ENCODE measurements at places on chromosomes 7 and 10.

- no peak for DNase-seq
Observed at GRCh38 chr7:135088566-135088965, 59.3 kb upstream of the TMEM140 start.

GRCh38 chr7:128755819-128756476 lies 16.8 kb downstream of the CALU start:
- no peak for DNase-seq

GRCh38 chr10:22491931-22492615 lies 146.8 kb downstream of the SPAG6 start:
- peak; percentile 4 for DNase-seq

GRCh38 chr10:31129880-31130405 lies 98.3 kb upstream of the ZNF438 start:
- DNase-seq = no peak

DNA sequence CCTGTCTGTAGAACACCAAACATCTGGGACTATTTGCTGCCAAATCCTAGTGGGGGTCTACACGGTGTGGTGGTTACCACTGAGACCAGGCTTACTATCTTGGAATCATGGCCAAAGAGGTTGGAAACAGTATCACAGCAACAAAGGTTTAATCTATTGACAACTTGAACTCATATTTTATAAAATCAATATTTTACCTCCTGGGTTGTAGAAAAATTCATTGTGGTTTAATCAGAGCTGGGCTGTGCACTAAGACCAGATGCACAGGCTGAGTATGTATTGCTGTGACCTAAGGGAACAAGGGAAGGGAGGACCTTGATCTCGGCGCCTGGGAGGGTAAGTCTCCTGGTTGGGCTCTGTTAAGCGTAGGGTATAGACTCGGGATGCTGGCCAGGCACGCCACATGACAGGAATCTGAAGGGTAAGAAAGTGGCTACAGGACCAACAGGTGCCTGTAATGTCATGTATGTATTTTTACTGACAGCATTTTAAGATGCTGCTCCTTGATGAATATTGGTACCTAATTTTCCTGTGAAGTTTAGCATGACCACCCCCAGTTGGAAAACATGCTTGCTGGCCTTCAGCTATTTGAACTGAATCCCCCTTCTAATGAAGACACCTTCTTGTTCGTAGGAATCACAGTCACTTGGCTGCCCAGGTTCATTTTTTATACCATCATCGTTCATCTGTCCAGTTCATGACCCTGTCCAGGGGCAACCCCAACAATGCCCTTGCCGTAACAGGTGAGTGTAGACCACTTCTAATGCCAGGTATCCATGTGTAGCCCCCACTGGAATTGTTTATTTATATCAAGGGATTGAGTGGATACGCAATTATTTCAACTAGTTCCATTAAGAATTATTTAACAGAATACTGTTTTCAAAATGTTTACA lies 79.5 kb downstream of the EZH2 start:
- DNase-seq = no peak

- DNase-seq = no peak
Observed at GRCh38 chr10:71688256-71688655, 31.3 kb downstream of the C10orf105 start.

DNA sequence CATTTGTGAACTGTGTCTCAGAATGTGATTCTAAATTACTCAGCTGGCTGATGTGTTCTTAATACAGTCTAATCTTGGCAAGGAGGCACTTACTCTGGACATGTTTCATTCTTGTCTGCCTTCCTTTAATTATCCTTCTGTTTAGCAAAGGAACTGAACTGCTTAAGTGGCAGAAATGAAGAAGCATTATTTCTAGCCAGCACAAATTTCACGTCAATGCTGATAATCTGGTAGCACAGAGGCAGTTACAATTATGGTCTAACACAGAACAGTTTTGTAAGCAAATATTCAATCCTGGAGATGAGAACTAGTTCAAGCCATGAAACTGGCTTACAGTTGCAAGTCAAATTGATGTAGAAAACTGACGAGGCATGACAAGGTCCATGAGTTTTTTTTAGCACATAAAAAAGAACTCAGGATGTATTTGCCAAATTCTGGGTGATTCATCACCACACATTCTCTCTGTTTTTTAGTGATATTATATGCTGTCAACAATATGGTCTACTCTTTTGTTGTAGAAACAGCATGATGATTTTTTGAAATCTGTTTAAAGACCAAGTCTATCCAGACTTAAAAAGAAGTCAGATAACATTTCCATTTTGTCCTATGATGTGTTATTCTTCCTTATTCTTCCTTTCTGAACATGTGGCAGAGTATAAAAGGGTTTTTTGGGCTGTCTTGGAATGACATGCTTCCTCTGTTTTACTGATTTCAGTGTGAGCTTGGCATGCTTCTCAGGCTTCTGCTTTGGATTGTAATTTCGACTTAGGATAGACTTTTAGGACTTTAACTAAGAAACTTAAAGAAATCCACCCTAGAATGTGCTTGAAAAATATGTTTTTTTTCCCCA lies 154.8 kb downstream of the DNAJB9 start:
- DNase-seq = no peak

DNA sequence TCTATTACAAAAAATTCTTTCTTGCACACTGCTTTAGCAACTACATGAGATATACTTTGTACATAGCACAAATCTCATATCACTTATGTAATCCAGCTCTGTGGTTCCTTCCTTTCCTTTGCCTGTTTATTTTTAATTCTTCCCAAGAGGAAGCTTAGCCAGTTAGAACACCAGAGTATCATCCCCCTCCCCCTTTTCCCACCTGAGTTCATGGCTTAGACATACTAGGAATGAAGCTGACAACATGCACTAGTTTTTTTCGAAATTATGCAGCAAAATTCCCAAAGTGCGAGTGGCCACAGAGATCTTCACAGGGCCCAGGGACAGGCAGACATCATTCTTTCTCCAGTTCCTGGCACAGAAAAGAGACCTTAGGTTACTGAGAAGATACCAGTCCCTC lies 17.8 kb downstream of the CAV1 start:
- no peak for DNase-seq

DNA sequence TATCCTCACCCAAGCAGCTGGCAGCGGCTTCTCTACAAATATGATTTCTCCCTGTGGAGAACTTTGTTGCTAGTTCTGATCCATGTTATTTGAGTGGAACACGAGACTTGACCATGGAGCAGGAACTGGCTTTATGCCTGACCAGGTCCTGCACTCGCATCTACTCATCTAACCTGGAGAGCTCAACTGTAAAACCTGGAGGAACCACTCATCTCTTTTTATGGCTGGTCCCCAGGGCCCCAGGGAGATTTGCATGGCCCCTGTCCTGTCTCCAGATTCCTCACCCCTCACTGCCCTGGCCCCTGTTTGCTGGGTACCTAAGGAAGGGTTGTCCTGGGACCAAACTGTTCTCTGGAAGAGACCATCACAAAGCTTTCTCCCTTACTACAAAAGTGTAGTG lies 16.0 kb downstream of the TCAF1 start:
- DNase-seq = no peak

DNA sequence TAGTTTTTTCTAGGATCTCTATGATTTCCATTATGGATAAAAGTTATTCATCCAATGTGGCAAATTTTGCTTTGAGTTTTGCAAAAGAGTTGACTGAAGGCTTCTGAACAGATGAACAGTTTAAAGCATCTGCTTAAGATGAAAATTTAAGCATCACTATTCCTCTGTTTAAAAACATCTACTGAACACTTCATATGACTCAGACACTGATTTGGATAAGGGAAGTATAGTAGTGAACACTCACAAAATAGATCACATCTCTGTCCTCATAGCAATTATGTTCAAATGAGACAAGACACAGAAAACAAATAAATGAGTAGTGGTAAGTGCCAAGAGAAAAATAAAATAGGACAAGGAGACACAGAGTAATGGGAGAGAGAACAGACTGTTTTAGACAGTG lies 157.3 kb downstream of the MBL2 start:
- no peak for DNase-seq

GRCh38 chr7:4690953-4691856 lies 9.1 kb downstream of the FOXK1 start:
- no peak for DNase-seq

- DNase-seq = no peak
Observed at GRCh38 chr10:77507291-77507880, 130.2 kb downstream of the KCNMA1 start.

- DNase-seq = no peak
Observed at GRCh38 chr7:130294314-130294713, 1.4 kb downstream of the CPA4 start.

DNA sequence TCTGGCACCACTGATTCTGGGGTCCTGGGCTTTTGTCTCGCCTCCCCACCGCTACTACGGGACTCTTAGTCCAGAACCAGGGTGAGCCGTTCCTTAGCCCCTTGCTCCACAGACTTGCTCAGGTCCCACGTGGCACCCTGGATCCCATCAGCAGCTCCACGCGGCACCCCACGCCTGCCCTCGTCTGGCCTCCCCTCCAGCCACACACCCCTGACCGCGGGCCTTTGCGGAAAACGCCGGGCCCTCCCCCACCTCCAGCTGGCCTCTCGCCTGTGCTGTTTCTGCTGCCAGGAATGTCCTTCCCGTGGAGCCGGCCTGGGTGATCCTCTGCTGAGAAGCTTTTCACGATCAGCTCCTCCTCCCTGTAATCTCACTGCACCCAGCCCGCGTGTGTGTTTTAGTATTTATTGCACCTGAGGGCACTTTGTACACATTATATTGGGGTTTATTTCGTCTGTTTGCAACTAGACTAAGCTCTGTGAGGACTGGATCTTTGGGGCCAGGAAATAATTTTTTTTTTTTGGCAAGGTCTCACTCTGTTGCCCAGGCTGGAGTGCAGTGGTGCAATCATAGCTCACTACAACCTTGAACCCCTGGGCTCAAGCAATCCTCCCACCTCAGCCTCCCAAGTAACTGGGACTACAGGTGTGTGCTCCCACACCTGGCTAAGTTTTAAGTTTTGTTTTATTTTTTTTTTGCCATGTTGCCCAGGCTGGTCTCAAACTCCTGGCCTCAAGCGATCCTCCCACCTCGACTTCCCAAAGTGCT lies 10.5 kb upstream of the TTYH3 start:
- DNase-seq = no peak

DNA sequence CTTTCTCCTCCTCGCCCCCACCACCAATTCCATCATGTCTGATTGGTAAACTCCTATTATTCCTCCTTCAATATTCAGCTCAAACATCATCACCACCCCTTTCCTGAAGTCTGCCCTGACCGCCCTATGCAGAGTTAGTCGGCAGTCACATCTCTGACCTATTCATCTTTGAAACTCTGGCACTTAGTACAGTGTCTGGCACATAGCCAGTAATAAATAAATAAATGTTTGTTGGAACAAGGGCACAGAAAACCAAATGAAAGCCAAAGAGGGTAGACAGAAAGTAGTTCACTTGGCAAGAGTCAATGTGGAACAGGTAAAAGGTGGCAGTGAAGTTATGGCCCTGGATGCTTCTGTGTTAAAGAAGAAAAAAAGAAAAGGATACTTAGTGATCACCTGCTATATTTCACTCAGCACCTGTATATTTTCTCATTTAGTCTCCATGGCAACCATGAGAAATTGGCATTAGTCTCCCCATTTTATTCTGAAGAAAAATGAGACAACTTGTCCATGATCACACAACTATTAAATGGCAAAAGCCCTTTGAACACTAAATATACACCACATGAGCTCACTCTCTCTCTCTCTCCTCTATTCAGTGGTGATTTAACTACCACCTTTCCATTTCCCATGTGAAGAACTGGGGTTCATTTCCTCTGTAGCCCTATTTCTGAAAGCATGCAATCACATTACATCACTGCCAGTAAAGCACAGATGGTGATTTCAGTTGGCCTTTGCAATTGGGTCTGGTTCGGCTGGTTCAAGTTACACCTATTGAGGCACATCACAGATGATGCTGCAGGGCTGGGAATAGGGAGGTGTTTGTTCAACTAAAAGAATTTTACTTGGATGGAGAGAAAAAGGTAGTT lies 25.3 kb downstream of the CHCHD3 start:
- DNase-seq = no peak

DNA sequence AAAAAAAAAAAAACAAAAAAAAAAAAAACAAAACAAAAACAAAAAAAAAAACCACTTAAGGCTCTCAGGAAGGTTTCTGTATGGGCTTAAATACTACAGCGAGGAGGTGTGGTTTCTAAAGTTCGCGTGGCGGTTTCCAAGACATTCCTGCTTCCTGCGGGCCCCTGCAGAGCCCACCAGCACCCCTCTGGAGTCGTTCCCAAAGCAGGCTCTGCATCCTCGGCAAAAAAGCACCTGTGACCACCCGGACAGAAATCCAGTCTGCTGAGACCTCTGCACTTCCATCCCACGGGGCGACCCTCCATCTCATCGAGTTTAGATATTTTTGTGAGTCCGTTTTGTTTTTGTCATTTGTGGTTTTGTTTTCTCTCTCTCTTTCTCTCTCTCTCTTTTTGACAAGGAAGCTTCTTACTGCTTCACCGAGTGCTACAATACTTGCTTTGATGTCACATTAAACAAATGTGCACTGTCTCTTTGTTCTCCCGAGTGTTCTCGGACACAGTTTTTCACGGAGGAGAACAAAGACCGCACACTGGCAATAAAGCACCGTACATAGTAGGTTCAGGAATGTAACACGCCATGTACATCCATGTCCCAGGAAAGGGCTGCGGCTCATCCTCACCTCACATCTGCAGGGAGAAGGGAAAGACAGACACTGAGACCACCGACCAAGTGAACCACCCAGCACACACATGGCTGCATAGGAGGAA lies 21.5 kb downstream of the PDGFA start:
- DNase-seq = no peak

- DNase-seq = no peak
Observed at GRCh38 chr7:35248576-35249536, 5.0 kb downstream of the TBX20 start.

GRCh38 chr10:98041352-98042043 lies 11.1 kb upstream of the CRTAC1 start:
- DNase-seq = no peak

DNA sequence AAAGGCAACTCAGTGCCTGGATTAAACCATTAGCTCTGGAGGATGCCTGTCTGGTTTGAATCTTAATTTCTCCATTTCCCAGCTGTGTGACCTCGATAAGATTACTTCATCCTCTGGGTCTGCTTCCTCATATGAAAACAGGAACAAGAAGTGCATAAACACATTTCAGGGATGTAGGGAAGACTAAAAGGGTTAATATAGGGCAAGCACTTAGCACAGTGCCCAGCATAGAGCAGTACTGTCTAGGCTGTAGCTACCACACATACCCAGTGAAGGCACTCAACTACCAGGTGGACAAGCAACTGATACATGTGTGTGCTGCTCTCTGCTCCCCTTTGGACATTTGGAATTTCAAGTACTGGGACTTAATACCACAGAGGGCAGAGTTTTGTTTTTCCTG lies 85.4 kb downstream of the KCNMA1 start:
- DNase-seq = no peak

- DNase-seq = no peak
Observed at GRCh38 chr7:102253973-102254370, 32.7 kb upstream of the SH2B2 start.

Data from stimulated activated naive CD4-positive, alpha-beta T cell treated with Interleukin-2 at 50 U/mL for 16 hours (primary cell).